NCI-H2171 treated with DMSO at 0.1 percent for 48 hours (cell line): ENCODE measurements at places on chromosomes 3 and 15.

- DNase-seq, result no peak
Measured at GRCh38 chr3:113461488-113461887, 20.2 kb upstream of the CFAP44 start.

- no peak for DNase-seq
Measured at GRCh38 chr15:22831473-22831872, 7.0 kb upstream of the NIPA2 start.

- no peak for DNase-seq
Measured at GRCh38 chr3:113575206-113575605, 42.9 kb downstream of the SIDT1 start.

- no peak for DNase-seq
Measured at GRCh38 chr15:52834379-52834778, 44.2 kb upstream of the ONECUT1 start.

GRCh38 chr3:113825090-113825489 lies 13.5 kb upstream of the GRAMD1C start:
- DNase-seq, result peak; percentile 24

- DNase-seq, result no peak
Measured at GRCh38 chr3:103512595-103512994, 1077.8 kb downstream of the ZPLD1 start.

- DNase-seq, result peak; percentile 60
Measured at GRCh38 chr3:179260949-179261765, 10.2 kb upstream of the KCNMB3 start.

DNA sequence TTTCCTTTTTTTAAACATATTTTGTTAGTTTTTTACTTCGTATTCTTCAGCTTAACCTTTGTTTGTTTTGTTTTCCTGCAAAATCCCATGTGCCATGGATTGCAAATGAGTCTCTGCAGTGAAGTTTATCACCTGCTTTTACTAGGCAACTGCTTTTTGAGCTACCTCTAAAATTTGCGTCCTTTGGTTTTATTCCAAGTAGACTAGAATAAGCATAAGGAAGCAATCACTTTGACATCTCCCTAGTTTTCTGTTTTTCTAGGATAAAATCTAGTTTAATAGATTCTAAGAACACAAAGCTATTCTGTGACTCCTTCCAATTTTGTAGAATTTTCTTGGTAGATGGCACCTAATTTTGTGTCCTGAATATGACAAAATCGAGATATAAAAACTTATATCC lies 1059.2 kb downstream of the OTOL1 start:
- no peak for DNase-seq

DNA sequence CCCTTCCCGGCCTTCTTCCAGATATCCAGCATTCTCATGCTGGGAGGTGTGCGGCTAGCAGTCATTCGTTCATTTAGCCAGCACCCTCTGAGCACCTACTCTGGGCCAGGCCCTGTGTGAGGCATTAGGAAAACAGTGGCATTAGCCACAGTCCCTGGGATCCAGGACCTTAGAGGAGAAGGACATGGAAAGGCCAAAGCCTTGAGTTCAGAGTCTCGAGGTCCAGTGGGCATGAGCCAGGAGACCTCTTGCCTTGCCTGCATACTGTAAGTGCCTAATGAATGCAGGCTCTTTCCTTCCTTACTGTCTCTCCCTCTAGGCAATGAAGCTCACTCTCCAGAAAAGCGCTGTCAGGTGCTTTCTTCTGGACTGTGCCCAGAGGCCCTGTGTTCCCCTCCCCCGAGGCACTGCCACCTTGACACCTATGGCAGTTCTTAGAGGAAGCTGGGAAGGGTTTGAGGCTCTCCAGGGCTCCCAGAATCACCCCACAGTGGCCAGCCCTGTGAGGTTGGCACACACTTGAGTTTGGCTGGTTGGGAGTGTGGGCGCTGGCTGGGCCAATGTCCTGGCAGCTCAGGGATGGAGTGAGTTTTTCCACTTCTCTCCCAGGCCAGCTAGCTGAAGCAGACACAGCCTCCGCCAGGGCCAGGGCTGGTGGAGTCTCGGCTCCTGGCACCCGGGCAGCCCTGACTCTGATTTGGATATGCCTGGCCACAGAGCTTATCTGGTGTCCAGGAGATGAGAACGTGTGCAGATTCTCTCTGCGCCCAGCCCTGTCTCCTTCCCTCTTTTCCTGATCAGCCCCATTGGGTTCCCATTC lies 5.4 kb downstream of the CORO2B start:
- DNase-seq, result no peak

- DNase-seq, result no peak
Measured at GRCh38 chr3:172236771-172237742, 197.7 kb downstream of the FNDC3B start.

- no peak for DNase-seq
Measured at GRCh38 chr15:32669896-32670611, 28.5 kb downstream of the SCG5 start.

DNA sequence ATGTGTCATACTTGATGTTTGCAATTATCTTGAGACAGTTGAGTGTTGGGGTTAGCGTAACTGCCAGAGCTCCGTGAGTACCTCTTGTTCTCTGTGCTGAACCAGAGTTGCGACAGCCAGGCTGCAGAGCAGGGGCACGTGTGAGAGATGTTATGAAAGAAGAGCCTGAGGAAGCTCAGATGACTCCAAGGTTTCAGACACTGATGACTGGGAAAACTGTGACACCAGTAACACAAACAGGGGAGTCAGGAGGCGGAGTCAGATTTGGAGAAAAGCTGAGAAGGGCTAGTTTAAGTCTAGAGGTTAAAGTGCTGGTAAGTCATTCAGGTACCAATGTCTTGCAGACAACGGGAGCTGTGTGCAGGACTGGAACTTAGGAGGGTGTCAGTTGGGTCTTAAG lies 45.0 kb downstream of the BLM start:
- no peak for DNase-seq

DNA sequence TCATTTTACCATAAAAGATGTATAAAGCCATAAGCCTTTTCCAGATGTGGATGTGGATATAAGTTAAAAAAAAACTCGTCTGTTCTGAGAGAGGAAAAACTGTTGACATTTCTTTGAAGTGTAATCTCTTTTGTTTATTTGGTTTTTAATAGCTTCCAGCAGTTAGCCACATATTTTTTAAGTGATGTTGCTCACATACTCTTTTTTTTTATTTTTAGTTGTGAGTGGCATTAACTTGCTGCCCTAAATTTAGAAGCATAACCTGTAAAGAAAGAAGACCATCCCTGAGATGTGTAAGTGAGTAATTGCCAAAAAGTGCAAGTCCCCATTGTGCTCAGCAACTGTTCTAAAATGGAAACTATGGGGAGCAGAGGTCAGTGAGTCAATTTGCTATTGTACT lies 415.9 kb upstream of the MDFIC2 start:
- no peak for DNase-seq

- DNase-seq, result no peak
Measured at GRCh38 chr3:4693620-4694019, 200.5 kb downstream of the ITPR1 start.

DNA sequence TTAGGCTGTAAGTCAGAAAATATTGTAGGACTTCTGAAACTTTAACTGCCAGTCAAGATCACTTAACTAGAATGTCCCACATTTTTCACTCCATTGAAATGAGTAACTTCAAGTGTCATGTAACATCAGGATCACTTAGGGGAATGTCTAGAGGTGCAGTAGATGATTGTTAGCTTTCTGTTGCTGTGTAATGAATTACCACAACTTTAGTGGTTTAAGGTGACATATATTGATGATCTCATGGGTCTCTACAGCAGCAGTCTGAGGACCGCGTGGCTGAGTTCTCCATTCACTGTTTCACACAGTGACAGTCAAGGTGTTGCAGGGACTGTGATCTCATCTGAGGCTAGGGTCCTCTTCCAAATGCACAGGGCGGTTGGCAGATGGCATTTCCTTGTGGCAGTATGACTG lies 82.7 kb downstream of the SLC25A26 start:
- peak; percentile 46 for DNase-seq
